Skin of body (tissue), 3 donors: ENCODE measurements at places on chromosomes 6 and 20. TPM values are rescaled to one million over a fixed set of nuclear protein-coding genes. Genes with fewer than 3 reads are reported as not detected.

- no peak for DNase-seq
Measured at GRCh38 chr20:45987108-45987780, 15.2 kb upstream of the ZNF335 start.

- DNase-seq: no peak
Measured at GRCh38 chr20:59354460-59354859, 54.0 kb downstream of the EDN3 start.

PDE7B gene
- total RNA-seq: 5.1 TPM

DNA sequence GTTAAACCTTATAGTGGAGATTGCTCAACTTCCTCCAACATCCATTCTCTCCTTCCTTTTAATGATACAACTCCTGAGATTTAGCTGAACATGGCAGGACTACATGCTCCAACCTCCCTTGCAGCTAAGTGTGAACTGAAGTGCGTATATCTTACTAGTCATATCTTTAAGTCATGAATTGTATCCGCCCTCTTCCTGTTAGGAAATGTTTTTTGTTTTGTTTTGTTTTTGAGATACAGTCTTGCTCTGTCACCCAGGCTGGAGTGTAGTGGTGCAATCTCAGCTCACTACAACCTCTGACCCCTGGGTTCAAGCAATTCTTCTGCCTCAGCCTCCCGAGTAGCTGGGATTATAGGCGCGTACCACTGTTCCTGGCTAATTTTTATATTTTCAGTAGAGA, 8.8 kb upstream of the OSTM1 start:
- DNase-seq: no peak

MATN4 gene
- 0.99 TPM for total RNA-seq

- DNase-seq: no peak
Measured at GRCh38 chr6:137949686-137950390, 82.8 kb downstream of the TNFAIP3 start.

DNA sequence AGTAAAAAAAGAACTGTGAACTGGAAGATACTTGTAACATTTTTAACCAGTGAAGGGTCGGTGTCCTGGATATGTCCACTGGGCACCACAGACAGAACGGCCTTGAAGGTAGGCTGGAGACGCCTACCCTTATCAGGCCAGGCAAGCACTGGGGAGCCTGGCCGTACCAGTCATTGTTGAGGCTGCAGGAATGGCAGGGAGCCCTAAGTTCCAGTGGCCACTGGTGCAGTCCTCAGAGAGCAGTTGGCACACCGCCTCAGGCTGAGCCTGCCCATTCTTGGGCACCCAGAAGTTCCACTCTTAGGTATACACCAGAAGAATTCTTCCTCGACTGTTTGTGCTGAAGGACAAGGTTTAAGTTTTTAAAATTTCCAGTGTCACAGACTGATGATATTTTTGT, 20.5 kb downstream of the DNAJC5 start:
- DNase-seq: no peak

- no peak for DNase-seq
Measured at GRCh38 chr6:112286010-112286409, 31.6 kb upstream of the LAMA4 start.

GGTLC1 gene
- total RNA-seq: not detected

GRCh38 chr6:114432400-114432799, 89.6 kb upstream of the HS3ST5 start:
- no peak for DNase-seq

DNA sequence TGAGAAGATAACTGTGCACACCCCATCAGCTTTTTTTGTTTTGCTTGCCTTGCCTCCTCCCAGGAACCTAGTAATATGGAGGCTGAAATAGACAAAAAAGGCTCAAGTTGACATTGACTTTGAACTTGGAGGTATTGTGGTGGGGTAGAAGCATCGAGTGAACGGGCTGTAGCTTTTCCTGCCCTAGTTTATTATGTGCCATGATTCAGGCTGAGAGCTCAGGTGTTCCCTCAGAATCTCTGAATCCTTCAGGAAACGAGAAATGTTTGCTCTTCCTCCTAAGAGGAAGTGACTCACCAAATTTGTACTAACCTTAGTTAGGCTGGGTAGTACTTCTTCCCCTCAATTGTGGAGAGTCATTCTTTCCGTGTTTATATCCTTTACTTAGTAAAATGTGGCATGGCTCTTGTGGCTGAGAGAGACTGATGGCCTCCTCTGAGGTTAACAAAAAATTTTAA, 98.8 kb downstream of the SASH1 start:
- no peak for DNase-seq

DNA sequence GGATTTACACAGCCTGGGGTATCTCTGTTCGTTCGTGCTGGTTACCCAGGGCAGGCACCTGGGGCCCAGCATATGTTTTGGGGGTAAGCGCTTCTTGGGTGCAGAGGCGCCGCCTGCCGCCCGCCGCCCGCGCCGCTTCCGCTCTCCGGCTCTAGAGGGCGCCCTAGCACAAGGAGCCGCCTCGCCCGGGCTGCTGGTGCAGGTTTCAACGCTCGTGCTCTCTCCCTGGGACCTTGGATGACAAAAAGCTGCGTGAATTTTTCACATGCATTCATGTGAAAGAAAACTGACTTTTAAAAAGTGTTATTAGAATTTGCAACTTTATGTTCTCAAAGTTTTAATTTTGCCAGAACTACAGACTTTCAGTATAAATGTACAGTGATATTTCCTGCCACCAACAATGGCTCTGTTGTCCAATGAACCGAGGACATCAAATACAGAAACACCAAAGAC, 32.5 kb downstream of the PRR18 start:
- DNase-seq: no peak

DNA sequence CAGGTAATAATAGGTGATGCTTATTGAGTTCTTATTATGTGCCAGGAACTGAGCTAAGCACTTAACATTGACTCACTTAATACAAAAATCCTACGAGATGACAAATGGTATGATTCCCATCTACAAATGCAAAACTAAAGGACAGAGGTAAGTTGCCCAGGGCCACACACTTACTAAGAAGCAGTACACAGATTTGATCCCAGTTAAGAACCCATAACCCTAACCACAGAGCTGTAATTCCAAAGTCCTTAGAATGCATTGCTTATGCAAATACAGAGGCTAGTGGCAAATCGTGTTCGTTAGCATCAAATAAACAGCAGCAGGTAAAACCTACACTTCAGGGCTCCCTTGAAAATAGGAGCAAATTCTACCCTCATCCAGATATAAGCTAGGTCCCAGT, 104.0 kb downstream of the SASH1 start:
- DNase-seq: no peak

HMGN3 gene
- total RNA-seq: 80.5 TPM

DNA sequence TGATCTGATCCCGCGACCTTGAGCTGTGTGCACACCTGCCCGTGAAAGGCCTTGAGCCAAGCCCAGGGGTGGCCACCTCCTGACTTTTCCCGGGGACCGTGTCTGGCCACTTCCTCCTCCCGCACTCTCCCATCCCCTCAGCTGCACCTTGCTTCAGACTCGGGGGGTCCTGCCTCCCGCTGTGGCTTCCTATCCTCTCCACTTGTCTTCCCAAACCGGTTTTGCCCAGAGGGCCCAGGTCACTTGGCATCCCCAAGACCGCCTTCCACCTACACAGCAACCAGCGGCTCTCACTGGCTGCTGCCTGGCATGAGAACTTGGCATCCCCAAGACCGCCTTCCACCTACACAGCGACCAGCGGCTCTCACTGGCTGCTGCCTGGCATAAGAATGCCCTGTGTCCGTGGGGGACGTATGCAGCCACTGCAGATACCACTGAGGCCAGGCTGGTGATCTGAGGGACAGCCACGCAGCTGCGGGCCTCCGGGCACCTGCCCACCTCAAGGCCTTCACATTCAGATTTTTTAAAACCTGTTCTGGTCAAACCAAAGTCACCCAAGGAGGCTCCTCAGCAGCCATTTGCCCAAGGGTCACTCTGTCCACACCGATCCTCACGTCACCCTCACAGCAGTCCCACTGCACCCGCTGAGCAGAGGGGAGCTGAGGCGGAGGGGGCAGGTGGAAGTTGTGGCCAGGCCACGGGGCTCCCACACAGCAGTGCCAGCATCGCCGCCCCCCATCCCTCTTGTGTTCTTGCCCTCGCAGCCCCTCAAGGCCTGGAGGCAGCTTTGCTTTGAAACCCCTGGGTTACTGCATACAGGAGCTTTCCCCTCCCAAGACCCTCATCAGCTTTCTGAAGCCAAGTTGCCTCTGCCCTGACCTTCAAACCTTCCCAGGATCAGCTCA, 245.5 kb downstream of the TAF4 start:
- DNase-seq: no peak

DNA sequence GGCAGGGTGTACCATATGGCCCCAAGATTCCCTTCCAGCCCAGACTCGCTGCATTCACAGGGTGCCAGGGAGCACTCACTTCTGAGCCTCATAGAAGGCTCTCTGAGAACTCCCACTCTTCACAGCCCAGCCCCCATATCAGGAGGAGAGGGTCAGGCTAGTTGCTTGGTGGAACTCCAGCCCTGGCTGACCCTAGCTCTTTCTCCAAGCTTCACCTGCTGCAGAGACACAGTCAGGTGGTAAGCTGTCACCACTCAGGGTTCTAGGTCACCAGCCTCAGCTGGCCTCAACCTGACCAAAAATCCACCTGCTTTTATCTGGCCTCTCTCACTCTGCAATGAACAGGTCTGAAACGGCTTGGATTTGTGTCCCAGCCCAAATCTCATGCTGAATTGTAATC, 162.7 kb upstream of the MLN start:
- no peak for DNase-seq

ANKRD66 gene
- total RNA-seq: not detected

- DNase-seq: no peak
Measured at GRCh38 chr6:11805259-11806053, 26.9 kb upstream of the ADTRP start.

DNA sequence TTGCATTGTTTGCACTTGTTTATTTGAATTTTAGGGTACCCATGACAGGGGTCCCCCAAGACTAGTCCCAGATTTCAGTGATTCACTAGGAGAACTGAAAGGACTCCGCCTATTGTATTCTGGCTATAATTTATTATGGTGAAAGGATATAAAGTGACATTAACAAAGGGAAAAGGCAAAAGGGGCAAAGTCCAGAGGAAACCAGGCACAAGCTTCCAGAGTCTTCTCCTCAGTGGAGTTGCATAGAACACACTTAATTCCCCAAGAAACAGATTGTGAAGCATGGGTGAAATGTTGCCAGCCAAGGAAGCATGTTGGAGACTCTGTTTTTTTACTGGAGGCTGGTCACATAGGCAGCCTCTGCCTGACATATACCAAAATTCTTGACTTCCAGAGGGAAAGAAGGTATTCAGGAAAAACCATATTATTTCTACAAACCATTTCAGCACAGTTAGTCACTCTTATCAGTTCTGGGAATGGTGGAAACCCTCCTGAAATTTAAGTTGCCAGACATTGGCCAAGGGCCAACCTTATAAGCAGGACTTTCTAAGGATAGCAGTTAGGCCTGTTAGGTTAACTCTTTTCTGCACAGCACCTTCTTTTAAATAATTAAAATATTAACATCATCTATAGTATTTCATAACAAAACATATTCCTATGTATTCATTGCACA, 71.8 kb downstream of the FIG4 start:
- DNase-seq: no peak

DNA sequence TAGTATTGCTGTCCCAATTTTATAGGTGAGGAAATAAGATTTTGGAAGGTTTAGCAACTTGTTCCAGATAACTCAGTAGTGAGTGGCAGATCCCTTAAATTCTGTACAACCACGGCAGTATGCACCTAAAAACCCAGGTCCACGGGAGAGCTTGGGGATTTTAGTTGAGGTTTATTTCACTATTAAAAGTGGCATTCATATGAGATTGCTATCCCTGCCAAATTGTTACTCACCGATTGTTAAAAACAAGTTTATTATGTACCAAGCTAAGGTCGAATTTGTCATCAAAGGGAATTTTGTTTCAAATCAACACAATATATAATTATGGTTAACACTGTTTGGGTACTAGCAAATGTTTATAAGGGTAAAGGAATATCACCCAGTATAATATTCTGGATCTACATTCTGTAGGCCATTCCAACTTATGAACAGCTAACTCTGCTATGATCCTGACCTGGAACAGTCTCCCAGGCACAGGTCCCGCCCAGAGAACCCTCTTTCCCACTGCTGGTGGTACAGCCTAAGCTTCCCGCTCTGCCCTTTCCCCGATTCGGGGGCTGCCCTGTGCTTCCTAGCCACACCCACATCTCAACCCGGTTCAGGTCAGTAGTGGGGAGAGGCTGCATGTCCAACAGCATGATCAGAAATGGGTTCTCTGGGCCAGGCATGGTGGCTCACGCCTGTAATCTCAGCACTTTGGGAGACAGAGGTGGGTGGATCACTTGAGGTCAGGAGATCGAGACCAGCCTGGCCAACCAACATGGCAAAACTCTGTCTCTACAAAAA, 24.9 kb downstream of the GPLD1 start:
- no peak for DNase-seq

GRCh38 chr6:129046526-129046925, 163.6 kb downstream of the LAMA2 start:
- DNase-seq: no peak

DNA sequence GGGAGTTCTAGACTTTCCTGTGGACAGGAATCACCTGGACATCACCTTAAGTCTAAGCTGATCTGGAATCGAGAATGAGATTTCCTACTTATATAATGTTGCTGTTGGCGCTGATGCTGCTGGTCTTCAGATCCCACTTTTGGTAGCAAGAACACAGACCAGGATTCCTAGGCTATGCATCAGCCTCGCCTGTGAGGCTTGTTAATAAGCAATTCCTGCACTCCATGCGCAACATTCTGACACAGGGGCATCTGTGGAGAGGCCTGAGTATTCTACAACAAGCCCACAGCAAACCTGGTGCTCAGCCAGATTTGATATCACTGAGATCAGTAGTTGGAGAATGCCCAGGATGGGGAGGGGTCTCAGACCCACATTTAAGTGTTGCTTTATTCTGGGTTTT, 52.0 kb upstream of the TRIM26 start:
- no peak for DNase-seq
